T-helper 2 cell treated with Interferon-gamma antibody and Interleukin-4, amounts not matched to agents 5 μg/mL and 100 μg/mL, for 36 hours (primary cell): ENCODE measurements at places on chromosomes 1 and 21.

GRCh38 chr1:41805771-41806471, 112.8 kb downstream of the HIVEP3 start:
- peak; percentile 49 for DNase-seq

DNA sequence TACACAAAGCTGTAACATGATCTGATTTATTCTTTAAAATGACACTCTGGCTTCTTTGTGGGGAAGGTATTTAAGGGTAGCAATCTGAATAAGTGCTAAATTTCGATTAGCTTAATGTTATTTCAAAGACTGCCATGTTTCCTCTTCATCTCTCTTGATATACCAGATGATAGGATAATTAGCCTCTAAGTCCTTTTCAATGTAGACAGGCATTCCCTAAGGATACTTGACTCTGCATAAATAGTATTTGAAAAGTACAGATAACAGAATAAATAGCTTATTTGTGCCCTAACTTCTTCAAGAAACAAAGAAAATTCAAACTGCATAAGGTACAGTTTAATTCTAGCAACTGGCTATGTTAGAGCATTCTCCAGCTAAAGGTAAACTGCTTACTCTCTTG, 46.2 kb downstream of the ARHGAP29 start:
- no peak for DNase-seq

GRCh38 chr1:217435204-217435603, 195.7 kb downstream of the GPATCH2 start:
- no peak for DNase-seq

- DNase-seq = no peak
These were observed 368.1 kb downstream of the NCAM2 start for GRCh38 chr21:21366277-21366676.

DNA sequence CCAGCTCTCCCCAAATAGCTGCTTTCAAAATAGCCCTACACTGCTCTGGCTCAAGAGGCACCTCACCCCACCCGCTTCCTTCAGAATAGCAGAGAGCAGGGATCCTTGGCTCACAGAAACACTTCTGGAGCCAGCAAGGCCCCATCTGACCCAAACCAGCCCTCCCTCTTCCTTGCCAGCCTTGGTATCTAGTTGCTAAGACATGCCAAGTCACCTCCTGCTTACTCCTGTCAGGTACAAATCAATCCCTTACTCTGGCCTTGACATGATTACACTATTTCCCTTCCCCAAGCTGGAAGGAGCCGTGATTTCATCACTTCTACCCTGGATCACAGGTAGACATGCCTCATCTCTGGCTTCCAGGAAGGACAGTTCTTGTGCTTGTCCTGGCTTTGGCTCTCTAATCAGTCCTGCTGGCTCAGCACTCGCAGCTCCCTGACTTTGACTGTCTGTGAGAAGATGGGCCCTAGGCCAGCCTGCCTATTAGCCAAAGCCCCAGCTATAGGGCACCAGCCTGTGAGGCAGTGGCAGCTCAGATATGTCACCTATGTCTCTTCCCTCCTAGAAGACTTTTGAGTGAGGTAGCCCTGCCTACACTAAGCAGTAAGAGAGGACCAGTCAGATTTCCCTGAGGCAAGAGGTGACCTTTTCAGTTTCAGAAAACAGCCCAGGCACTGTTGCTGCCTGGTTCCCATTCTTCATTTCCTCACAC, 8.9 kb upstream of the MUTYH start:
- no peak for DNase-seq

DNA sequence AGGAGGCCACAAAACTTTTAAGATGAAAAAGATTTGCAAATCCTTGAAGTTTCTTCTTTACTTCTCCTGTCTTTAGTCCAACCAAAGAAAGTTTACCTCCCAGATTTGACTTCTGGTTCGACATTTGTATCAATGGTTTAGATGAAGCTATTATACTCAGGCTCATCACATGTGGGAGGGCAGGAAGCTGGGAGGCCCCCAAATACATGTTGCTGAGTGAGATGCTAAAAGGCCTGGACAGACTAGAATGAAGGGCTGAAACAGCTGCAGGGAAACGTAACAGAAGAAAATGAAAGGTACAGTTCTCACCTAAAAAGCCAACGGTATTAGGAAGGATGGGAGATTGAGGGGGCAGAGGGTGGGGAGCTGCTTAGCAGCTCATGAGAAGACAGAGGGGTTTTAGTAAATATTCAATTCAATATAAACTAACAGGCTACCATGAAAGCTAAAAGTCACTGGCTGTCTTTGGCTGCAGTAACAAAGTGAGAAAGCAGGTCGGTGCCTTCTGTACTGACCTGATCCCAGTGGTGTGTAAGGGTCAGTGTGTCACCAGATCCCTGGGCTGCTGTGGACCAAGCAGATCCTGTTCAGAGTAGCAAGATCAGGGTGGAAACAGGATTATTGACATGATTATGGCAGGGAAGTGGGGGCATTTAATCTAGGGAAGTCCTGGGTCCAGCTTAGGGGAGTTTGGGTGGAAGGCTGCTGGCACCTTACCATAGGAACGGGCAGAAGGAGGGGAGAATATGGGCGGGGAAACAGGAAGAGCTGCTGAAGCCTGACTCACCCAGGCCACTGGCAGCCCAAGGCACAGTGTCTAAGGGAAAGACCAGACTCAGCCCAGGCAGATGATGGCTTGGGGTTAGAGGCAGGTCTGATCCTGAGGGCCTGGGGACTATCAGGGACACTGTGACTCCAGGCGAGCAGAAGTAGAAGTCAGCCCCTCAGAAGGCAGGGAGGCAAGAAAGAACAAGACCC, 60.4 kb downstream of the KCNN3 start:
- no peak for DNase-seq

DNA sequence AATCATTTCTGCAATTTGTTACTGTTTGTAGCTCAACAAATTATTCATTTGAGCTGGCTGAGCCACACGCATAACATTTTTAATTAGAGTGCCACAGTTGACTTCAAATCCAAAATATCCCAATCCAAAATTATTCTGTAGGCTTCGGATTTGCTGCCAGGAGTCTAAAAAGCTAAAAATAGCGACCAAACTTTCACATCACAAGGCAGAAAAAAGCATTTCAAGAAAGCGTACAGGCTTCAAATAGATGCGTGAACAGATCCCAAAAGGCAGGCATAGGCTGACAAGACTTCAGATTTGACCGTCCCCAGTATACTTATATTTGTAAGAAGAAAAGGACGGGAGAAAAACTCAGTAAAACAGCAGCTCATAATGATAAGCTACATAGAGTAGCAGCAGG, 24.3 kb upstream of the TIAM1 start:
- DNase-seq = no peak

GRCh38 chr1:116912846-116913245, 3.1 kb downstream of the PTGFRN start:
- DNase-seq = no peak

- DNase-seq = no peak
These were observed 25.8 kb upstream of the RRP15 start for GRCh38 chr1:218259339-218259738.

GRCh38 chr1:92314024-92314423, 15.2 kb downstream of the RPAP2 start:
- no peak for DNase-seq

- DNase-seq = no peak
These were observed 578 bp upstream of the SESN2 start for GRCh38 chr1:28258628-28259251.

DNA sequence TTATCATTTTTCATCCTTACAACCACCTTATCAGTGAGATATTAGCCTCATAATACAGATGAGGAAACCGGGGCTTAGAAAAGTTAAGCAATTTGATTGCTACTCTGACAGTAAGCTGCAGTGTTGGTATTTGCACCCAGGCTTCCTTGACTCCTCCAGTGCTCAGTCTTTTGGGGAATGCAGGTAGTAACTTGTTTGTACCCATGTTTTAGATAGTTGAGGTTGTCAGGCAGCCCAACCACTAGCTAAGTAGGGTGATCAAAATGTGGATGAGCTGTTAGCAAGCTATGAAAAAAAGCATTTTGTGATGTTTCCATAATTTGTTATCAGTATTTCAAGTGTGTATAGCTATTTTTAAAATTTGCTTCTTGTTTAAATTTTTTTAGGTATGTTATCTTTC, 80.8 kb downstream of the SASS6 start:
- no peak for DNase-seq

GRCh38 chr1:203539831-203540546, 46.0 kb downstream of the OPTC start:
- DNase-seq = no peak

GRCh38 chr1:159881622-159882526, 18.1 kb downstream of the CFAP45 start:
- no peak for DNase-seq

GRCh38 chr1:234724516-234725176, 114.7 kb upstream of the IRF2BP2 start:
- DNase-seq = no peak

DNA sequence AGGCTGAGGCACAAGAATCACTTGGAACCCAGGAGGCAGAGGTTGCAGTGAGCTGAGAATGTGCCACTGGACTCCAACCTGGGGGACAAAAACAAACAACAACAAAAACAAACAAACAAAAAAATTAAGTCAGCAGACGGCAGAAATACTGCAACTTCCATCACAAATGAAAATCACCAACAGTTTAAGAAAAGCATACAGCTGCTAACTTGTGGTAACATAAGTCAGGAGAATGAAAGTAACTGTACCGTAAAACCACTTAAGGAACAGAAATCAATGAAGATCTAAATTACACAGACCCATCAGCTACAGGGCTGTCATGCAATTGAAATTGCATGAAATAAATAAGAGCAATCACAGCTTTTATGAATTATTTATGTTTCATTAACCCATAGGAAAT, 25.0 kb downstream of the MCOLN2 start:
- no peak for DNase-seq

- DNase-seq = no peak
These were observed 4.2 kb upstream of the NENF start for GRCh38 chr1:212428496-212428895.

- DNase-seq = no peak
These were observed 5.9 kb upstream of the TFF2 start for GRCh38 chr21:42356650-42357049.

DNA sequence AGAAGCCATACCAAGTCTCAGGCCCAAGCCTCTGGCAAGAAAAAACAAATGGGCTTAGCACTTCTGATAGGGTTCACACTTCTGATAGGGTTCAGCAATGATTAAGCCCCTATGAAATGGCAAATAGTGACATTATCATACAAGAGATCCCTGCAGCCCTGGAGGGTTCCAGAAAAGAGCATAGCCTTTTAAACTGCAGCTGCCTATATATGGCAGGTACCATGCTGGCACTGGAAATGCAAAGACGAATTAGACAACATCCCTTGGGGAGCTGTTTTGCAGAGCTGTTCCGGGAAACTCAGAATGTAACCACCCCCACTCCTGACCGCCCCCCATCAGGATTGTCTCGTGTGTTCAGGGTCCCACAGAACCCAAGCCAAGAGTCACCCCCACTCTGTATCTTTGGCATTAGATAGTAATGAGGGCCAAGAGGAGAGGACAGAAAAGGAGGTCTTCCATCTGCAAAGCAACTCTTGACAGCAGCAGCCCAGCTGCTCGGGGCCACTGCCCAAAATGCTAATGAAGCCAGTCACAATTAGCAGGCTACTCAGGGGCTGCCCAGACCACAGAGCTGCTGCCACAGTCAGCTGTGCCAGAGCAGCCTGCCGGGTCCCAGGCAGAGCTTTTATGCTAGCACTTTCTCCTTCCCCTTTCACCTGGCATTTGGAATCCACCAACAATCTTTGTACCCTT, 50.9 kb downstream of the ITPKB start:
- no peak for DNase-seq

DNA sequence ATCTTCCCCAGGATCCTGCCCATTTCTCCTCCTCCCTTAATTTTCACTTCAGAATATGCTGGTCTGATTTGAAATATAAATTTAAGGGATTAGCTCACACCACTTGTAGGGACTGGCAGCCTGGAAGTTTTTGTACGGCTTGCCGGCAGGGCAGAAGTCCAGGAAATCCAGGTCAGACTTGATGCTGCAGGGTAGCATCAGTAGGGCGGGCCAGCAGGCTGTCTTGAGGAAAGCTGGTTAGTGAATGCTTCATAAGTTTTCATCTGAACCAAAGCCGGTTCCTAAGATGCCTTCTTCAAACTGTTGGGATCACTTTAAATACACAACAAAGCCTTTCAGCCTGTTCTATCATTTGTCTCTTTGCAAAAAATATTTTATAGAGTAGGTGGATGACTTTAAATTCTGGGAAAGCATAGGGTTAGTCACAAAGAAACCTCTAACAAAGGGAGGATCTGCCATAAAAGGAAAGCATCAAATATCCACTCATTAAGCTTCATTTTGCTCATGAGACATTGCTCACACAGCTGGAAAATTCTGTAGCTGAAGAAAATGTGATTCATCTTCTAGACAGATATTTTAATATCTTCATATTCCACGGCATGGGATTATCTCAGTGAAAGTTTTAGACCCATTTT, 90.7 kb upstream of the GFI1 start:
- DNase-seq = peak; percentile 31

GRCh38 chr1:19229828-19230325, 19.8 kb upstream of the UBR4 start:
- no peak for DNase-seq

GRCh38 chr1:9784508-9785133, 39.1 kb downstream of the CLSTN1 start:
- DNase-seq = peak; percentile 48

GRCh38 chr1:230429067-230429735, 3.1 kb upstream of the PGBD5 start:
- no peak for DNase-seq

DNA sequence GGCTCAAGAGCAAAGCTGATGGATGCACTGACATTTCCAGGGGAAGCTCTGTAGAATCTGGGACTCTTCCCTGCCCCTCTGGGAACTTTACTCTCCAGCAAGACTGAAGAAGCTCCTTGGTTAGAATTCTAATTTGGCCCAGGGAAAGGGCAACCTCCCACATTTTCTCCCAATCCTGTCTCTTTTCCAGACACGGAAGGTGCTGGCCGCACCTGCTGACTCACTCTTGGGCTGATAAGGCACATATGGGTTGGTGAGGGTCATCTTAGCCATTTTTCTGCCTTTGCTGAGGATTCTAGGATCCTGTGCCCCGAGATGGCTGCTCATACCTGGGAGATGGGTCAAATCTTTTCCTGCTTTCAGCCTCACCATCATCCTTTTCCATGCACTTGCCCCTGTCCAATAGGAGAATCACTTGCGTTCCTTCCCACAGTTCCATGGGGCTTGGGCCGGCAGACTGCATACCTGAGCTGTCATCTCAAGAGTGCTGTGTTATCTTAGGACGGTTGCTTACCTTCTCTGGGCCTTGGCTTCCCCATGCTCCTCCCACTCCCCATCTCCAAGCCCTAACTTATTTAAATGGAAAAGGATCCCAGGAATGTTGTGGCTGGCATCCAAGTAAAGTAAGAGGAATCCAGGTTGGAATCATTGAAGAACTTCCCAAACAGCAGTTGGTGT, 1.3 kb downstream of the TINAGL1 start:
- DNase-seq = no peak
